ENCODE measurements at places on chromosomes 11 and 22.

GRCh38 chr11:72218251-72218745 lies 1.7 kb downstream of the FOLR2 start:
- DNase-seq: no peak

GRCh38 chr11:75112200-75112599 lies 15.5 kb upstream of the OR2AT4 start:
- DNase-seq: no peak

GRCh38 chr22:38967451-38968450 lies 10.3 kb downstream of the APOBEC3A start:
- no peak for DNase-seq

DNA sequence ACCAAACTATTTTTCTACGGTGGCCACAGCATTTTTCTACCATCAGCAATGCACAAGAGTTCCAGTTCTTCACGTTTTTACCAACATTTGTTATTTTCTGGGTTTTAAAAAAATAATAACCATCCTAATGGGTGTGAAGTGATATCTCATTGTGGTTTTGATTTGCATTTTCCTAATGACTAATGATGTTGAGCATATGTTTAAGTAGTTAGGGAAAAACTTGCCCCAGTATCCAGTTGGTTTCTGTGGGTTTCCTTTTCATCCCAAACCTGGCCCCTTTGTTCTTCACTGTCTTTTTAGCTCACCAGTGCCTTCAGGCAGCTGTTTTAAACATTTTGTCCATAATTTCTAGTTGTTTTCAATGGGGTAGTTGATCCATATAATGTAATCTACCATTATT lies 14.7 kb upstream of the PTS start:
- no peak for DNase-seq

- DNase-seq: no peak
Observed at GRCh38 chr11:122756417-122756816, 81.9 kb upstream of the CRTAM start.

DNA sequence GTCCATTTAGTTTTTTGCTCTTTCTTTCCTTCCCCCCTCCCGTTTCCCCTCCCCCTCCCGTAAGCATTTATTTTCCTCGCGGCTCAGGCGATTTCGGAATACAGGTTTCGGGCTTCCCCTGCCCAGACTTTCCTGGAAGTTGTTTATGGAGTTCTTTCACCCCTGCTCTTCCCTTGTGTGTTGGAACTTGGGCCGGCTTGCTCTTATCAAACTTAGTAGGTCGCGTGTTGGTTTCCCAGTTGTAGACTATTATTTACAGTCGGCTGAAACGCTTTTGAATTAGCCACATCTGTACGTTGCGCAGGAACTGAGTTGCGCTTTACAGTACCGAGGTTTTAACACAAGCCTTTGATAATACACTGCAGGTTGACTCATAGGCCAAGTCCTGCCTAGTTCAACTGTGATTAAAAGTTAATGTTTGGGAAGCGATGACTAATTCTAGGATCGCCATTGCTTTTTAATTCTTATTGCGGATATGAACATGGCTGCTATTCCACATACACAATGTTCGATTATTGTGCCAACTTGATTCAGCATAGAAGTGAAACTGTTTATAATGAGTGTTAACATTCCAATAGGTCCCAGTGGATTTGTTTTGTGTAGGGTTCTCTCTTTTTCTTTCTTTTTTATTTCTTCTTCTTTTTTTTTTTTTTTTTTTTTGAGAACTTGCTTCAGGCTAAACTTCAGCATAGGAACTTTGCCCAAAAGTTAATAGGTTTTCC lies 1.7 kb downstream of the YAP1 start:
- peak; percentile 3 for DNase-seq

DNA sequence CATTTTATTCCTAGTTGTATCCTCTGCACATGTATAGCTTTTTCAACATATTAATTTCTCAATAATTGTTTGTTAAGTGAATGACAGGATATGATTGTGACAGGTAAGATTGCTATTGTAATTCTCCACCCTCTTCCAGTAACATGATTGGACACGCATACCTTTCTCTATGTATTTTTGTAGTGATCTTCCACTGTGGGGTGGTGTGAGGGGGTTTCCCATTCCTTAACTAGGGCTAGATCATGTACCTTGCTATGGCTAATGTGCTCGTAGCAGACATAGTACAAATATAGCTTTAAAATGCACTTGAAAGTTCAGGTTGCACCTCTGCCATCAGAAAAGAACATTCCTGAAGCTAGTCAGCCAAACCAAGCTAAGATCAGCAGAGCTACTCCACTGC lies 2392.8 kb upstream of the RAG2 start:
- DNase-seq: no peak

GRCh38 chr11:1057806-1058205 lies 16.9 kb upstream of the MUC2 start:
- no peak for DNase-seq

GRCh38 chr11:68889948-68890446 lies 13.6 kb downstream of the MRPL21 start:
- DNase-seq: no peak

GRCh38 chr22:42231929-42232328 lies 38.5 kb downstream of the TCF20 start:
- no peak for DNase-seq

GRCh38 chr11:14358729-14359439 lies at the start of gene RRAS2:
Gene RRAS2 (minus strand): TSS chr11:14359183. CDS start chr11:14358870, 313 bp downstream.
- peak; percentile 77 for DNase-seq

DNA sequence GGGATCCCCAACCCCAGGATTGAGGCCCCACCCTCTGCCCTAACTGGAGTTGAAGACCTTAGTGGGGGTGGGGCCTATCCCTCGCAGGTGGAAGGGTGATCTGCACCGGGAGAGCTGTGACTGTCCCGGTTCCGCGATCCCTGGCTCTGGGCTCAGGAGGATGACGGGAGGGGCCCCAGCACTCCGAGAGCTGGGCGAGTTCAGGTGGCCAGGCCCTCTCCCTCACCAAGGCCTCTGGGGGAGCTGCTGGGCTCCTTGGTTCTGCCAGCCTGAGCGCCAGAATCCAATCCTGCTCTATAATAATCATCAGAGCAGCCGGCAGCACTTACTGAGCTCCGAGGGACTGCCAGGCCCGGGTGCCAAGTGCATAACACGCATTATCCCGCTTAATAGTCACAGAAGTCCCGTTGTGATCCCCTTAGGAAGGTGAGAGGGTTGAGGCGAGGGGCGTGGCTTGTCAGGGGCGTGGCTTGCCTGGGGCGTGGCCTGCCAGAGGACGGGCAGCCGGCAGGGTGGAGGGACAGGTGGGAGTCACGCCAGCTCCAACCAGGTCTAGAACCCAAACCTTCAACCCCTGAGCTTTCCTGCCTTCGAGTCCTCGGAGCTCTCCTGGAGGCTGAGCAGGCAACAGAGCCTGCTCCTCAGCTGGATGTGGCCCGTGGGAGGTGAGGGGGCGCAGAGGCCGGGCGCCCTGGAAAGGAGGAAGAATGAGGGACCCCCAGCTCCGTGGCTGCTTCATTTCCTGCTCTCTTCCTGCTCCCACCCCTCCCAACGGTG lies 7.3 kb upstream of the SYT7 start:
- peak; percentile 80 for DNase-seq

GRCh38 chr11:29847219-29847618 lies 169.6 kb downstream of the KCNA4 start:
- DNase-seq: no peak
